ENCODE measurements at places on chromosomes 7 and 10. TPM values are rescaled to one million over a fixed set of nuclear protein-coding genes. Genes with fewer than 3 reads are reported as not detected.

DNA sequence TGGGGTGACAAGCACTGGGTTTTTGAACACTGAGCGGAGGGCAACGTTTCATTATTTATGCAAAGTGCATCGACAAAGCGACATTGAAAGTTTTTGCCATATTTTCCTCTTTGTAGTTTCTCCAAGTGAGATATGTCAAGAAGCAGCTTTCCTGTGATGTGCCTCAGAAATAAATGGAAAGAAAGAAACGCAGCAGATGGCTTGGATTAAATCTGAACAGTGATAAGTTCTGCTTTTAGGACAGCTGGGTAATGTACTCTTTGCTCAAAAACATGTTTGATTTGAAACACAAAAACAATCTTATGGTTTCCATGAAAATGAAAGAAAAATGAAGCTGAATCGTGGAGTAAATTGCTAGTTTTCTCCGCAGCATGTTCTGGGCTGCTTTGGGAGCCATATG, 166.3 kb downstream of the PTPRN2 start:
- DNase-seq, result no peak

- no peak for DNase-seq
These were observed 118.3 kb upstream of the FAM171A1 start for GRCh38 chr10:15489431-15489830.

GRCh38 chr10:122210481-122211265, 60.4 kb upstream of the BTBD16 start:
- DNase-seq, result no peak

Gene ANKRD2
- polyA plus RNA-seq, result 0.49 TPM

Gene UPK3B
- polyA plus RNA-seq, result 2.4 TPM

- DNase-seq, result no peak
These were observed 256.4 kb downstream of the ABCA13 start for GRCh38 chr7:48427671-48428070.

DNA sequence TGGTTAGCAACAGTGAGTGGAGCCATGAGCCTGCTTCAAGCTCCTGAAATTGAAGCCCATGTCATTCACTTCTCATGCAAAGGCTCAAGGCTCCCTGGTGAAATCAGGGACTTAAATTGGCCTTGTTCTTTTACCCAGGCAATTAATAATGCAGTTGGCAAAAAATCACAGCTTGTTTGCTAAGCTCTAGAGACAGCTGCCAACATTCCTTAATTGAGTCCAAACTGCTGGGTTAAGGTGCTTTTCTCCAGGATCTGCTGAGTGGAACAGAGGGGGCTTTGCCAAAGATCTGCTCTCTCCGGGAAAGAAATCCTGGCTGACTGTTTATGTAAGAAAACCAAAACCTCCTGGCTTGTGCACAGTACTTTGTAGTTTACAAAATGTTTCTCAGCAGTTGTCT, 257.6 kb upstream of the GHITM start:
- no peak for DNase-seq

DNA sequence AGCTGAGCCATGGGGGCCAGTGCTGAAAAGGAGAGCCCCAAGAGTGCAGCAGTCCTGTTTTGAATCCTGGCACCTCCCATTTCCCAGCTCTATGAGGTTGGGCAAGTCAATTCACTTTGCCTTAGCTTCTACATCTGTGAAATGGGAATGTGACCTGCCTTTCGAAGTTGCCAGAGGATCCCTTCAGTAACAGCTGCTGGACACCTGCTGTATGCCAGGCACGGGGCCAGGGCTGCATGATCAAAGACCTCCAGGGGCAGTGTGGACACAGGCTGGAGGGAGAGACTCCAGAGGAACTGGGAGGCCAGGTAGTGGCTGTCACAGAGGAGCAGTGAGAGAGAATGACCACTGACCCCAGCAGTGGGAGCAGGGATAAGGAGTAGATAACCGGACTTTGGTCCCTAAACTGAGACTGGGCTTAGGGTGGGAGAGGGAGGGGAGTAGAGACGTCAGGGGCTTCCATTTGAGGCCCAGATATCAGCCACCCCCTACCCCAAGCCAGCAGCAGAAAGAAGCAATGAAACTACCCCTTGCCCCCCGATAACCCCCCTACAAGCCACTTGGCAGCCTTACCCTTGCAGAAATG, 45.2 kb downstream of the SRRM3 start:
- no peak for DNase-seq

Gene PIP
- not detected for polyA plus RNA-seq

GRCh38 chr7:129560831-129561230, 50.7 kb upstream of the NRF1 start:
- DNase-seq, result no peak

GRCh38 chr10:2425320-2425719, 642.0 kb upstream of the PFKP start:
- no peak for DNase-seq

Gene TMEM270
- not detected for polyA plus RNA-seq

- no peak for DNase-seq
These were observed 78.1 kb upstream of the EGFR start for GRCh38 chr7:54940748-54941147.

DNA sequence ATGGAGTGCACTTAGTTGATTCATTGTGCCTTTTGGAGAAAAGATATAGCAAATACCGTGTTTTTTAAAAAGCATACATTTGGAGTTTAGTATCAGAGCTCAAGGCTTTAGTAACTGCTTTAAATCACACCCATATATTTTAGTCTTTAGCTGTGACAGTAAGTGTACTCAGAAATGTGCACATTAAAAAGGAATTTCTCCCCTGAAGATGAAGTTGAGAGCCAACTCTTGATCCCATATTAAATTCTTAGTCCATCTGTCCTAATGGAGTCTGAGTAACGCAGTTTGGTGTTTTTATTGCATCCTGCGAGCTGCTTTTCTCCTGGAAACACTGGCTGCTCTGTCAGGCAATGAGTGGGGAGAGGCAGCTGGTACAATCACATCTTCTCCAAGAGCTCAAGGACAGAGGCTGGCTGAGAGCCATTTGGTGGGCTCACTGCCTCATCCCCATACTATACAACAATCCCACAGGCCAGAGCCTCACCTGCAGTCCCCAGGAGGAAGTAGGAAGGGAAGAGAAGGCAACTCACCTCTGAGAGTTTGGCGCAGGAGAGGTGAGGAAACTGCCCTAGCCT, 473.6 kb upstream of the C7orf33 start:
- no peak for DNase-seq

GRCh38 chr10:93422118-93422517, 60.0 kb downstream of the MYOF start:
- DNase-seq, result no peak

- DNase-seq, result no peak
These were observed 13.3 kb downstream of the ZNF804B start for GRCh38 chr7:88772776-88773175.

Gene CPXM2
- polyA plus RNA-seq, result 5.0 TPM
